AG04450 (cell line): ENCODE measurements at places on chromosomes 13 and 19.

DNA sequence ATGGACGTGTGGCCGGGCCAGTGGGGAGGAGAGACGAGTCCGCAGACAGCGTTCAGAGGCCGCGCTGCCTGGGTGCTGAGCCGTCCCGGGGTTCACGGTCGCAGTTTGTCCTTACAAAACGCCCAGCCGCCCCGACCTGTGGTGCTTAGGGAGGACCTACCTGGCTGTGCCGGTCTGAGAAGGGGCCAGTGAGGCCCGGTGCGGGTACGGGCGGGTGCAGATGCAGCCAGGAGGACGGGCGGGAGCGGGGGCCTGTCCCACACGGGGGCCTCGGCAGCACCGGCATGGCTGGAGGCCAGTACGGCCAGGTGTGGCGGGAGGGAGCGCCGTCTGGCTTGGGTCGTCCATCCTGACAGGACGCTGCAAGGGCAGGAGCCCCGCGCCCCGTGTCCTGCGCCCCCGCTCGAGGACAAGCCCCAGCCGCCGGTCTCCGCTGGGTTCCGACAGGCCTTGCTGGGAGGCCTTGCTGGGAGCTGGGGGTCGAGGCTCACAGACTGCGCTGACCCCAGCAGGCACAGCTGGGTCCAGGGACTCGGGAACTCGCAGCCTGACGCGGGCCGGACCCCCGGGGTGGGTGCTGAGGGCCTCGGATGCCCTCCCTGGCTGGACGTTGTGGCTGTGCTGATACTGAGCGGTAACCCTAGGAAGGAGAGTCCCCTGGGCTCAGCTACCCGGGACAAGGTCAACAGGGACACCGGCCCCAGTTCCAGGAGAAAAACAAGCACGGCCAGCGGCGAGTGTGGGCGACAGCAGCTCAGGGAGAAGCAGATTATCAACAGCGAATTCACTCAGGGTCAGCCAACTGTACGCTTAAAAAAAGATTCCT is 5.3 kb upstream of the PROZ start:
- no peak for DNase-seq

DNA sequence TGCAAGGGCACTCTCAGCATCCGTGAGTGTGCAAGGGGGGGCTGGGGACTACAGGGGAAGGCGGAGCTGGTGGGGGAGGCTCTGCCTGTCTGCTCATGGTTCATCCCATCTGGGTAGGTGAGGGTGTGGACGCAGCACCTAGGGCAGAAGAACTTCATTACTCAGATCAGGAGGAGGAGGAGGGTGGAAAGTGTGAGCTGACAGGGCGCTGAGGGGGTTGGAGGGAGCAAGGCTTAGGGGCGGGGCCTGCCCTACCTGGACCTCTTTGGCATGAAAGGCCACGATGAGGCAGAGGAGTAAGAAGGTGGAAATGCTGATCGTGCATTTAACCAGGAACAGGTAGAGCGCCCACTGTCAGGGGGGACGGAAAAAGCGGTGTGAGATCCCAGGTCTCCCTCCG is 4.5 kb downstream of the KCNN4 start:
- no peak for DNase-seq

DNA sequence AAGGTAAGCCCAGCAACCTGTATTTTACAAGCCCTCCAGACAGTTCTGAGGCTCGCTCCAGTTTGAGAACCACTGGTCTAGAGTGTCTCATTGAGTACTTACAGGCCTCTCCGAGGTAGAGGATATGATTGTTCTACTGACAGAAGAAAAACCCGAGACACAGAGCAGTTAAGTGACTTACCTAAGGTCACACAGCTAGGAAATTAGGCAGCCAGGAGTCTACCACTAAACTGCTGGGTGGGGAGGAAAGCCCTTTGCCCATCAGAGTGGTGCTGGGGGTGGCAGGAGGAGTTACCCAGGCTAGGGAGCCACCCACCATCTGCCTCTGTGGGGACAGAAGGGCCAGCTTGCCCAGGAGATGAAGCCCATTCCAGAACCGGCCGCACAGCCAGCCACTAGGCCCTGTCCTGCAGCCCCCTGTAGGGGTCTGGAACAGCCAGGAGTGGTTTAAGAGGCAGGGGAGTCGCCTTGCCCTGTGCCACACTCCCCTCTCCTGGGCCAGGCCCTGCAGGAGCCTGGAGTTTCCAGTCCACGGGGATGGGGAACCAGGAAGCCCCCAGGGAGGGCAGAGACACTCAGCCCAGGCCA is 703 bp downstream of the RASGRP4 start:
- DNase-seq = no peak

DNA sequence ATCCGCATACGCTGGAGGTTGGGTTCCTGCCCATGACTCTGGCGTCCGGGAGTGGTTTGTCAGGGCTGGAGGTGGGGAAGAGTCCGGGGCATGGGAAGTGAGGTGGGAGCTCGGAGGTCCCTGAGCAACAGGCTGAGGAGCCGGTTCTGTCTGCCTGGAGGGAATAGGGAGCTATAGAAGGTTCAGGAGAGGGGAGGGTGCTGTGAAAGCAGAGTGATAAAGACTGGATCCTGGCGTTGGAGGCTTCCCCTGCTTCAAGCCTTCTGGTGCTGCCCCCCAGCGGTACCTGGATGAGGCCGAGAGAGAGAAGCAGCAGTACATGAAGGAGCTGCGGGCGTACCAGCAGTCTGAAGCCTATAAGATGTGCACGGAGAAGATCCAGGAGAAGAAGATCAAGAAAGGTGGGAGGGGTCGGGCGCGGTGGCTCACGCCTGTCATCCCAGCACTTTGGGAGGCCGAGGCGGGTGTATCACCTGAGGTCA is 2.6 kb downstream of the HMG20B start:
- DNase-seq = no peak

- DNase-seq = no peak
Observed at GRCh38 chr19:32130332-32130731, 215.1 kb upstream of the ZNF507 start.

GRCh38 chr13:113129921-113130750 is 7.5 kb downstream of the F10 start:
- DNase-seq = no peak

DNA sequence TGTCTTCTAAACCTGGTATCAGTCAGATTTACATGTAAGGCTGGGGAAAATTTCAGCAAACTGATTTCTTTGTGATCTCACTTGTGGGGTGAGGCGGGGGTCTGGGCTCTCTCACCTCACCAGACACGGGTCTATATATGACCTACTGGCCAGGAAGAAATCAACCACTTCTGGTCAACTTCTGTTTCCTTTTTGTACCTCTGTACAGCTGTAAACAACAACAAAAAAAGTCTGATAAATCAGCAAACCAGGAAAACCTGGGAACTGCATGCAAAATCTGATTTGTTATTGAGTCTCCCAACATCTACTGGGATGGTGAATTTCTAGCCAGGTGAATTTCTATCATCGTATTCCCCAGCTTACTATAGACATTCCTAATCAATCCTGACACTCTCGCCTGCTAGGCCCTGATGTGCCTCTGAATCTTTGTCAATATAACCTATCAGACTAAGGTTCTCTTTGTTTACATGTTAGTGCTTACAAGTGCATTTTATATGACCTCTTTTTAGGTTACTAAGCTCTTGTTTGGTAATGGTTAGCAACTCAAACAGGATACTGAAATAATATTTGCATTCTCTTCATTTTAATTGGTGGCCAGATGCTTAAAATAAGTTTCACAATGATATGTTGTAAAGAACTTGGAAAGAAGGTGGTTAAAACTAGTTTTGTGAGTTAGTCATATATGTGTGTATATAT is 77.7 kb downstream of the LRRC63 start:
- DNase-seq = no peak

- DNase-seq = no peak
Observed at GRCh38 chr13:113320226-113320875, 23.3 kb downstream of the LAMP1 start.

DNA sequence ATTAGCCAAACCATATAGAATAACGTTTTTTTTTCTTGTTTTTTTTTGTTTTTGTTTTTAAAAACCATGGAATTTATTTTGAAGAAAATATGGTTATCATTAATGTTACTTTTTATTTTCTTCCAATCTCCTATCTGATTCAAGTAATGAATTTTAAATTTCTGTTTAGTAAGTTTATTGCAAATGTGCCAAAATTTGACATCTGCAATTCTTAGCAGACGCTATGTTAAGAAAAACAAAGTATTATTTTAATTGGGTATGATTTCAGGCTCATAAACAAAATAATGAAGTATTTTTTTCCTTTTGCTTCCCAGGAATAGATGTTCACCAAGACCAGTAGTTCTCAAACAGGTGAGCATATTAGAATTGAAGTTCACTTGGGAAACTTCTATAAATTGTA is 63.1 kb downstream of the POSTN start:
- DNase-seq = no peak

- no peak for DNase-seq
Observed at GRCh38 chr13:34078334-34078999, 260.5 kb downstream of the RFC3 start.

- DNase-seq = no peak
Observed at GRCh38 chr13:30502237-30502636, 36.5 kb upstream of the HMGB1 start.

- no peak for DNase-seq
Observed at GRCh38 chr13:80962173-80962572, 621.2 kb upstream of the SPRY2 start.

- DNase-seq = no peak
Observed at GRCh38 chr19:56137405-56137804, 3.7 kb upstream of the ZNF444 start.

DNA sequence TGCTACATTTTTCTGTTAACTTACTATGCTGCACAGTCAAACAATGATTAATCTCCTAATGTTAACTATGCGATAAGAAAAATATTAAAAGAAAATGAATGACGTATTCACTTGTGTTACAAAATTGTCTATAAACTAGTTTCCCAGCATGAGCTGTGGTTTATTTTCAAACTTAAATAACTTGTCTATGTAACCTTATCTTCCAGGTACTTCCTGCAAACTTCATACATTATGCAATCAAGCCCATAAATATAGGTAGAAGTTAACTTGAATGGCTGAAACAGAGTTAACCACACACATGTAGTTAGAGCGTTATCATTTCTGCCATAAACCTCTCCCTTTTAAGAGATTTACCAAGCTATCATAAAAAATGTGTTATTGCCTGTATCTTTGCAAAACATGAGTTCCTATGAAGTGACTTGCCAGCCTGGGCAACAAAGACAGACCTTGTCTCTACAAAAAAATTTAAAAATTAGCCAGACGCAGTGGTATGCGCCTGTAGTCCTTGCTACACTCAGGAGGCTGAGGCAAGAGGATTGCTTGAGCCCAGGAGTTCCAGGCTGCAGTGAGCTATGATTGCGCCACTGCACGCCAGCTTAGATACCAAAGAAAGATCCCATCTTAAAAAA is 17.7 kb upstream of the KLF5 start:
- DNase-seq = no peak

DNA sequence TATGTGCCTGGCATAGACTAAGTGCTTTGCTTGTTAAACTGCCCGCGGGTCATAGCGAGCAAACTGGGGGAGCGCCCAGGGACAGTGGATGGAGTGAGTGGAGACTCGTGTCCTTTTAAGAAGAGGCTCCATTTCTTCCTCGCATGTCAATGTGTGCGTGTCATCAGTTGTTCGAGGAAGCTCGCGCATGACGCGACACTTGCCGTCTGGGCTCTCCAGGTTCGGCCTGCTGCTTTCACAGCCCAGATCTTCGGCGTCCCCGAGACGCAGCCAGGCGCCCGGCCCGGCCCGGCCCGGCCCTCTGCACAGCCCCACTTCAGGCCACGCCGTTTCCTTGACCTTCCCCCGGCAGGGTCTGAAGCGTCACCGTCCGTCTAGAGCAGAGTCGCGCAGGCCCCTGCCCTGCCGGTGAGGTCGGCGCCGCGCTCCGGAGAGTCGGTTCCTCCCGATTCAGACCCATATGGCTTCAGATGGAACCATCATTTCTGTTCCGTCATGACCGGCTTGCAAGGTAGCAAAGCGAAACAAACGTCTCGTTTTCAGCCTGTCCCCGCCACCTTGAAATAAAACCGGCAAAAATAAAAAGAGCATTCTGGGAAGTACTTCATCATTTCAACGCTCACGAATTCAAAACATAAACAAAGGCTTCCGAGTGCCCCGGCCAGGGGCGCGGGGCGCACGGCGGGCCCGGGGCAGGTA is 599 bp upstream of the ARHGEF7 start:
- no peak for DNase-seq

DNA sequence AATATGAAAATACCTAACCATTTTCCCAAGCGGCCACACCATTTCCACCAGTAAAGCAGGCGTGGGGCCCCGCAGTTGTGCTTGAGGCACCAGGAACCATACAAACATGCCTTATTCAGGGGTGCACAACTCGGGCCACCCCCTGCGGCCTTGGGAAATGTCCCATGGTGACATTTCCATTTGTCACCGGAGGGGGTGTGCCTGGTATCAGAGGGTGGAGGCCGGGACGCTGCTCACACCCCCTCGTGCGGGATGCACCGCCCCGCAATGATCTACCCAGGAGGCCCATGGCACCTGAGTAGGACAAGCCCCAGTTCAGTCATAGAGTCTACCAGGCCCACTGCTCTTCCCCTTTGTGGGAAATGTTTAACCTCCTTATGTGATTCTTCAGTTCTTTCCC is 218.8 kb downstream of the TEX29 start:
- DNase-seq = no peak

DNA sequence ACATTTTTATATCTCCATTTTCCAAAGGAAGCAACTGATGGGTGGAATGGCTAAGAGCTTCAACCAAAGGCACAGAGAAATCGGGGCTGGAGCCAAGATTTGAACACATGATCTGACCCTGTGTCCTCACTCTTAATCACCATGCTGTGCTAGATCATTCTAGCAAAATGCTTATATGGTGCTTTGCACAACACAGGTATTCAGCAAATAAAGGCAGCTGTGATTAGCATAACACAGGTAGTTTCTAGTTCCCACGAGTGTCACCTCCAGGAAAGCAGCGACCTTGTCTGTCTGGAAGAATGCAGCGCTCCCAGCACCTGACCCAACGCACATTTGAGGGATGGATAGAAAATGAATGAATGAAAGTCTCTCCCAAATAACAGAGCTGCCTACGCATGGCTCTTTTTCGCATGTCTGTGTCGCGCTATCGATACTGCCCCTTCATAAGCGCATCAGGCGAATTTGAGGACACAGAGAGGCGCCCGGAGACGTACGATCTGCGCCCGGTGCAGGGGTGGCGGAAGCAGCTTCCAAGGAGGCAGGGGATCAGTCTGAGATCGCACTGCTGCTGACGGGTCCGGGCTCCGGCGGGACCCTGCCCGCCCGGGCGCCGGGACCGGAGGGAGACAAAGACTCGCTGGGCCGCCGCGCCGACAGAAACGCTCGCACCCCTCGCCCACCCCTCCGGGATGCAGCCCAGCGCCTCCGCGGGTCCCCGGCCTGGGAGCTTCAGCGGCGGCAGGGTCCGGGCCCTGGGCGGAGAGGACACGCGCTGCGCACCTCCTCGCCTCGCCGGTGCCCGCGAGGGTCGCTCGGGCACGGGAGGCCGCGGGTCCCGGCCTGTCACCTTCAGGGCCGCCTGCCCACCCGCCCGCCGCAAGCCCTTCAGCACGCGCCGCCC is 609 bp downstream of the EPS15L1 start:
- DNase-seq = no peak

DNA sequence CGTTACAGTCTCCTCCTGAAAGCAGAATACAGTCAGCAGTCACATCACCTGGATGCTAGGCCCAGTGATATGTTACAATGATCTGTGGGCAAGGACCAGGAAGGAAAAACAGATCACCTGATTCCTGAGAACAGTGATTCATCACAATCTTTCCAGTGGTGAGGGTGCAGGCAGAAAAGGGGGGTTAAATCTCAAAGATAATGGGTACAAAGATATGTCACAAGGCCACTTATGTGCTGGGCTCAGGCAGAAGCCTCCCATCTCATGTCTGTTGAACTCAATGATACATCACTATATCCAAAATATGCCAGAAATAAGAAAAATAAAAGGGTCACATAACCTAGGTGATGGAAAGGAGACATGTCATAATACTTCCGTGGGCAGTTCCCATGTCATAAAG is 10.8 kb upstream of the ZNF91 start:
- no peak for DNase-seq

- DNase-seq = peak; percentile 73
Observed at GRCh38 chr13:23427342-23427843, 6.1 kb downstream of the SACS start.
